Endothelial cell (in vitro differentiated cells): ENCODE measurements at places on chromosomes 6 and 20. TPM values are rescaled to one million over a fixed set of nuclear protein-coding genes. Genes with fewer than 3 reads are reported as not detected.
A peak's percentile ranks its signal among the peaks of the same experiment; 100 is the strongest.

- DNase-seq: no peak
- H3K36me3 ChIP-seq: peaks cover 3% of the 10 kb centered on the region
- peaks cover 3% of the 10 kb centered on the region for H3K27me3 ChIP-seq
- H3K27ac ChIP-seq: no peak overlapping the region
- H3K4me3 ChIP-seq: no peak overlapping the region
Measured at GRCh38 chr6:10745116-10745515, 2.5 kb upstream of the TMEM14B start.

Gene EPPIN
- total RNA-seq: not detected

Gene HLA-DQB2
- total RNA-seq: 0.31 TPM

- H3K27me3 ChIP-seq: no peaks in the 10 kb centered on the region
- no peak overlapping the region for H3K27ac ChIP-seq
- no peak overlapping the region for H3K4me3 ChIP-seq
- no peaks in the 10 kb centered on the region for H3K4me1 ChIP-seq
Measured at GRCh38 chr6:47733879-47734558, 35.6 kb downstream of the ADGRF4 start.

DNA sequence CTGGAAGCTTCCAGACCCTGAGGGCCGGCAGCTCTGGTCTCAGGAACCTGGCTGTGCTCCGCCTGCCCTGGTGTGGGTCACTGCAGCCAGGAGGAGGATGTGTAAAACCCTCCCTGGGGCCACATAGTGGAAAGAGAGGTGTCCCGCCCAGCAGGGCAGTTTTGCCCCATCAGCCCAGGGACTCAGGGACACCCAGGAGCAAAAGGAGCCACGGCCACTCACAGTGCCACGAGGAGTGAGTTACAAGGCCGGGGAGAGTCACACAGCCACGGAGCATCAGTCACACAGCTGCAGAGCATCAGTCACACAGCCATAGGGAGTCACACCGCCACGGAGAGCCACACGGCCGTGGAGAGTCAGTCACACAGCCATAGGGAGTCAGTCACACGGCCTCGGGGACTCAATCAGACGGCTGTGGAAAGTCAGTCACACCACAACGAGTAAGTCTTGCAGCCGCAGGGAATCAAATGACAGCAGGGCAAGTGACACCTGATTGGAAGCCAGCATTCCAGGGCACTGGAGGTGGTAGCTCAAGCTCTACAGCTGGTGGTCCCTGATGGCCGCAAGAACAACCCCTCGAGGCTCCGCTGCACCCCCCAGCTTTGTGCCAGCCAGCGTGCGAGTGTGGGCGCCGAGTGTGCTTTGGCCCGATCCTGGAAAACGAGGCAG is 60.9 kb downstream of the DLL1 start:
- no peak overlapping the region for H3K4me3 ChIP-seq
- peaks cover 2% of the 10 kb centered on the region for H3K27me3 ChIP-seq
- DNase-seq: no peak
- H3K4me1 ChIP-seq: no peaks in the 10 kb centered on the region
- H3K27ac ChIP-seq: no peak overlapping the region

GRCh38 chr6:164832410-164832809 is 477.0 kb downstream of the C6orf118 start:
- H3K27ac ChIP-seq: no peak overlapping the region
- H3K4me3 ChIP-seq: no peak overlapping the region
- no peak for DNase-seq
- no peaks in the 10 kb centered on the region for H3K36me3 ChIP-seq
- H3K27me3 ChIP-seq: no peaks in the 10 kb centered on the region

Gene NMBR
- total RNA-seq: not detected

Gene TREM1
- 0.38 TPM for total RNA-seq

Gene EIF2S2
- total RNA-seq: 107 TPM

Gene GPR6
- not detected for total RNA-seq

- no peaks in the 10 kb centered on the region for H3K36me3 ChIP-seq
- H3K4me3 ChIP-seq: no peak overlapping the region
- H3K4me1 ChIP-seq: peaks cover under 1% of the 10 kb centered on the region
- peak; percentile 2 for DNase-seq
- peaks cover 4% of the 10 kb centered on the region for H3K27me3 ChIP-seq
Measured at GRCh38 chr6:169838346-169839028, 87.1 kb downstream of the ERMARD start.

- peaks cover 10% of the 10 kb centered on the region for H3K27me3 ChIP-seq
- H3K4me1 ChIP-seq: peaks cover 24% of the 10 kb centered on the region
- no peak overlapping the region for H3K4me3 ChIP-seq
- DNase-seq: no peak
- no peak overlapping the region for H3K27ac ChIP-seq
Measured at GRCh38 chr6:38173909-38174308, 354.4 kb downstream of the ZFAND3 start.

GRCh38 chr20:55437798-55438415 is 567.4 kb downstream of the CBLN4 start:
- no peaks in the 10 kb centered on the region for H3K4me1 ChIP-seq
- no peak overlapping the region for H3K4me3 ChIP-seq
- no peaks in the 10 kb centered on the region for H3K36me3 ChIP-seq
- no peaks in the 10 kb centered on the region for H3K27me3 ChIP-seq
- H3K27ac ChIP-seq: no peak overlapping the region
- DNase-seq: no peak

Gene PLEKHG1
- total RNA-seq: 135 TPM

Gene OR5V1
- not detected for total RNA-seq

Gene PNLDC1
- not detected for total RNA-seq

- no peaks in the 10 kb centered on the region for H3K36me3 ChIP-seq
- H3K4me3 ChIP-seq: peak overlapping the region; percentile 93
- H3K27ac ChIP-seq: peak overlapping the region; percentile 87
- DNase-seq: no peak
- H3K4me1 ChIP-seq: no peaks in the 10 kb centered on the region
Measured at GRCh38 chr6:162726947-162727321, 632 bp downstream of the PRKN start.

- DNase-seq: no peak
- H3K4me3 ChIP-seq: no peak overlapping the region
- H3K36me3 ChIP-seq: no peaks in the 10 kb centered on the region
- no peaks in the 10 kb centered on the region for H3K4me1 ChIP-seq
Measured at GRCh38 chr6:67971812-67972211, 663.3 kb upstream of the ADGRB3 start.

DNA sequence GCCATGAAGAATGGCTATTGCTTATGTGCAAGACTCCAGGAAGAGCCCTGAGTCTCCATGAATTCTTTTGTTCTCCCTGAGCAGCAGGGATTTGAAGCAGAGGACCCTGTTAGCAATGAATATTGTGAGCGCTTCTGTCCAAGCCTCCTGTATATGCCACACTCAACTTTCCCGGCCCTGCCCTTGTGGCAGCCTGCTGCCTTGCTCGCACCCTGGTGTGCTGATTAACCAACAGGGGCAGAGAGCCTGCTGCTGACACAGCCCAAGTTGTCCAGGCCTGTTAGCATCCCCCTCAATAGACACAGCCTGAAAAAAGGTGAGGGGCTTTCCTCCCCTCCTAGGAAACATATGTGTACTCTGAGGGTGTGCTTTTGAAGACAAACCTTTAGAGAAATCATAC is 131.4 kb downstream of the BMP2 start:
- DNase-seq: no peak
- H3K27ac ChIP-seq: no peak overlapping the region
- no peak overlapping the region for H3K4me3 ChIP-seq

DNA sequence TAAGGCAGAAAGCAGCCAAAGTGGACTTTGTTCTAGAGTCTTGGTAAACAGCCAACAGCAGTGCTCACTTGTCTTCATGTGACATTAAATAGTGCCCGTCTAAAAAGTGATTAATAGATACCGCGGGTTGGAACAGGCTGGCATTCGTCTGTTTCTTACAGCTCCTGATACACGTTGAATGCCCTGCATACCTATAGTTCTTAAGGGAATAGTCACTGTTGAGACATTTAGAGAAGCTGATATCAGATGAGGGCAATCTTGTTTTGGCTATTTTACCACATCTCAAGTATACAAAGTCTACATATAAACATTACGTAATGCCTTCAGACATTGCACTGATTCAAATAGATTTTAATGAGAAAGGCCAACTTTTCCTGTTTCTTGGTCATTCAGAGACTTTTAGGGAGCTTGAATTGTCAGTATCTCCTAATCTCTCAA is 374.9 kb upstream of the FLRT3 start:
- H3K4me3 ChIP-seq: no peak overlapping the region
- peak overlapping the region; percentile 96 for H3K27ac ChIP-seq
- H3K4me1 ChIP-seq: peaks cover 42% of the 10 kb centered on the region
- no peaks in the 10 kb centered on the region for H3K27me3 ChIP-seq
- H3K36me3 ChIP-seq: no peaks in the 10 kb centered on the region

- no peak overlapping the region for H3K4me3 ChIP-seq
- H3K27ac ChIP-seq: no peak overlapping the region
- DNase-seq: no peak
Measured at GRCh38 chr20:24405810-24406209, 63.6 kb upstream of the SYNDIG1 start.

DNA sequence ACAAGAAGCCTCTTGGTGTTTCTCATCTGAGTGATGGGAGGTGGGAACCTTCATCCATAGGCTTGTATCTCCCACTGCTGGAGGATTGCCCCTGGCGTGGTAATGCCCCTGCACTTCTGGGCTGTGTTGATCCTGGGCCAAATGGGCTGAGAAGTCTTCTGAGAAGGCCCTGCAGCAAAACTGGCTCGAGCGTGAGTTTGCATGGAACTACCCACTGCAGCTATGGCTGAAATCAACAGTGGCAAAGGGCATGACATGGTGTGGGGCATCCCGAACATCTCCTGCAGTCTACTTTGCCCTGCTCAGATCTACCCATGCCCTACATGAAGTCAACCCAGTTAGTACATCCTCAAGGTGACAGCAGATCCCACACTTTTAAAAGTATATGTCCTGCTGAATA is 130.6 kb downstream of the NRN1 start:
- no peak for DNase-seq
- no peaks in the 10 kb centered on the region for H3K36me3 ChIP-seq
- H3K27ac ChIP-seq: no peak overlapping the region
- H3K4me1 ChIP-seq: no peaks in the 10 kb centered on the region
- H3K4me3 ChIP-seq: no peak overlapping the region

DNA sequence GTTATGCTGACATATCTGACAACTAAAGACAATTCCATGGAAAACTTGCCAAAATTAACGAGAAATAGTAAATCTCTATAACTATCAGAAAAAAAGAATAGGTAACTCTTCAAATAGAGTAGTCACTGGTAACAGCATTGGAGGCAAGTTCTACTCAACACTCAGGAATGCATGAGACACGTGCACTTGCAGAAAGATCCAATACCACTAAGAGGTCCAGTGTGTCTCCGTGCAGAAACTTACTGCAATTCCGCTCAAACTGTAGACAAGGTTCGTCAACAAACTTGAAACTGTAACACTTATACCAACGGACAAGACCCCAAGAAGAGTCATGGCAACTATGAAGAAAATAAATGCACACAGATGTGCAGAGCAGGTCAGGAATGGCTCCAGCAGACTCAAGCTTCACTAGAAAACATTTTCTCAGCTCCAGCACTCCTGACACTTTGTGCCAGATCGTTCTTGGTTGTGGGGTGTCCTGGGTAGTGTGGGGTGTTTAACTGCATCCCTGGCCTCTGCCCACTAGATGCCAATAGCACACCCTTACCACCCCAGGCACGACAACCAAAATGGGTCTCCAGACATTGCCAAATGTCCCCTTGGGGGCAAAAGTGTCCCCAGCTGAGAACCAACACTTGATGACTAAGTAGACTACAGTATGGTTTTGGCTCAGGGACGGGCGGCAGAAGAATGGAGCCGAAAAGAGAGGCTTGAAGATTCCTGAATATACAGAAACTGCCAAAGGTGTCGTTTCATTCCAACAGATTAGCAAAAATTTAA is 134.8 kb downstream of the DTNBP1 start:
- peak overlapping the region; percentile 68 for H3K4me3 ChIP-seq
- peaks cover 64% of the 10 kb centered on the region for H3K36me3 ChIP-seq
- H3K27me3 ChIP-seq: peaks cover 13% of the 10 kb centered on the region
- H3K4me1 ChIP-seq: peaks cover 7% of the 10 kb centered on the region
- no peak for DNase-seq

Gene ALDH8A1
- total RNA-seq: 0.15 TPM

DNA sequence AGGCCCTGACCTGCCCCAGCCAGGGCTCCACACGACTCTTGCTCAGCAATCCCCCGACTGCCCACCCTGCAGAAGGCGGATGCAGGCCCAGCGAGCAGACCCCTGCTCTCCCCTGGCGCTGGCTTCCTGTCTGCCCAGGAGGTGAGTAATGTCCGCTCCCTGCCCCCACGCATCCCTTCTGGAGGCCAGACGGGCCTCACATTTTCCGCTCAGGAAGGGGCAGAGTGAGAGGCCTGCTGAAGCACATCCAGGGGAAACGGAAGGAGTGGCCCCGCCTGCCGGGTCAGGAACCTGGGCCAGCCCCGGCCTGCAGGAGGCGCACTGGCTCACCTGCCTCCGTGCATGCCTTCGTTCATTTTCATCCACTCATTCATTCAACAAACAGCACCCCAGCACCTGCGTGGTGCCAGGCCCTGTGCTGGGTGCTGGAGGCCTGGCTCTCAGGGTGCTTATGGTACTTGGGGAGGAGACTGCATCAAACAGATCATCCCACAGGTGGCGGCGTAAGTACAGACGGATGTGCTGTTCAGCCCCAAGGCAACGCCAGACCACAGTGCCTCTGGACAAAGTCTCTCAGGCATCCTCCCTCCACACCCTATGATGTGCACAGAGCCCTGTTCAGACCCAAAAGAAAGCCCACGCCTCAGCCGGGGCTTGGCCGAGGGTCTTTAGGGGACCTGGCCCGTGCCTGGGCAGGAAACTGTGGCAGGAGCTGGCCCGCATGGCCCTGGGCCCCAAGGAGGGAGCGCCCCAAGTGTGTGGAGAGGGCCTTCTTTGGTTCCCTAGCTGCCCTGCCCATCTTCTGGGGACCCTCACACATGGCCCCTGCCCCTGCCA is 112.1 kb downstream of the ASXL1 start:
- H3K36me3 ChIP-seq: peaks cover 18% of the 10 kb centered on the region
- peak; percentile 92 for DNase-seq
- H3K4me3 ChIP-seq: peak overlapping the region; percentile 56
- peak overlapping the region; percentile 97 for H3K27ac ChIP-seq
- H3K4me1 ChIP-seq: peaks cover 49% of the 10 kb centered on the region

GRCh38 chr6:94899191-94899590 is 678.1 kb upstream of the MANEA start:
- H3K27ac ChIP-seq: no peak overlapping the region
- no peak overlapping the region for H3K4me3 ChIP-seq
- H3K36me3 ChIP-seq: no peaks in the 10 kb centered on the region

GRCh38 chr6:15876406-15876805 is 213.6 kb upstream of the DTNBP1 start:
- no peak overlapping the region for H3K4me3 ChIP-seq
- H3K27ac ChIP-seq: no peak overlapping the region
- peaks cover under 1% of the 10 kb centered on the region for H3K4me1 ChIP-seq
- no peaks in the 10 kb centered on the region for H3K36me3 ChIP-seq
- no peaks in the 10 kb centered on the region for H3K27me3 ChIP-seq
- DNase-seq: no peak

GRCh38 chr6:79648328-79648727 is 17.2 kb downstream of the SH3BGRL2 start:
- H3K36me3 ChIP-seq: peaks cover 3% of the 10 kb centered on the region
- H3K4me1 ChIP-seq: peaks cover 50% of the 10 kb centered on the region
- no peak overlapping the region for H3K4me3 ChIP-seq
- peak overlapping the region; percentile 59 for H3K27ac ChIP-seq

- peaks cover 9% of the 10 kb centered on the region for H3K27me3 ChIP-seq
- no peak overlapping the region for H3K4me3 ChIP-seq
- H3K4me1 ChIP-seq: no peaks in the 10 kb centered on the region
- H3K36me3 ChIP-seq: peaks cover 8% of the 10 kb centered on the region
- no peak for DNase-seq
- no peak overlapping the region for H3K27ac ChIP-seq
Measured at GRCh38 chr20:62321521-62321948, 18.7 kb downstream of the ADRM1 start.

GRCh38 chr6:30104661-30105060 is 8.2 kb downstream of the TRIM31 start:
- DNase-seq: no peak
- no peak overlapping the region for H3K27ac ChIP-seq
- no peaks in the 10 kb centered on the region for H3K36me3 ChIP-seq
- H3K27me3 ChIP-seq: peaks cover 8% of the 10 kb centered on the region
- no peak overlapping the region for H3K4me3 ChIP-seq
- peaks cover 30% of the 10 kb centered on the region for H3K4me1 ChIP-seq
